ENCODE measurements at places on chromosomes 7 and 10.

DNA sequence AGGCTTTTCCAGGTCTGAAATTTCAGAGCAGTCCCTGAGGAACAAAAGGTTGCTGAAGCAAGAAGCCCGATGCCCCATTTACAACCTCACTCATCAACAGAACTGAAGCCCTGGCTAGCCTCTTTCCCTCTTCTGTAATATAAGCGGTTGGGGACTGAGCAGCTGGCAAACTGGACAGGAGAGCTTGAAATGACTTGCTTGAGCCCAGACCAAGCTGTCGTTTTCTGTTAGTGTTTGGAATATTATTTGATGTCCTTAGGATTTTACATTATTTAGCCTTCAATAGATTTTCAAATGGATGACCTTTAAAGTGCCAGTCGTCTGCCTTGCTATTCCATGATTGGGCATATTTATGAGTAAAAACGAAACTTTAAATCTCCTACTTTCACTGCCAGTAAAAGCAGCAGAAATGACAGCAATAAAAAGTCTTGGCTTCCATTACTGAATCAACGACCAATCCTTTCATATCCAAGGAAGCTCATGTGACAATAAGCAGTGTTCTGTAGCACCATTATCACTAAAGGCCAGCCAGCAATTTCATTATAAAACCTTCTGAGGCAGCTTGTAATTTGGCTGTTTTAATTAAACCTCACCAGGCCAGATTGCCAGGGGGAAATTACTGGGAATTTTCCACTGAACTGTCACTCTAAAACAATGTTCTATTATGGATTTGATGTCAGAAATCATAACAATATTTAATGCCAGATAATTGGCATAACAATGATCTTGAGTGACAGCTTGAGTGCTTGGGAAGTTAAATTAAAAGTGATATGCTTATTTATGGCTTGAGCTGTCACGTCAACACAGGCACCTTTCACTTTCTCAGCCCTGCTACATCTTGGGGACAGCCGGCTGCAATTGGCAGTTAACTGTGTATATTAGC lies 85.9 kb downstream of the LSMEM1 start:
- H3K36me3 ChIP-seq: no peaks in the 10 kb centered on the region
- no peaks in the 10 kb centered on the region for H3K27me3 ChIP-seq

DNA sequence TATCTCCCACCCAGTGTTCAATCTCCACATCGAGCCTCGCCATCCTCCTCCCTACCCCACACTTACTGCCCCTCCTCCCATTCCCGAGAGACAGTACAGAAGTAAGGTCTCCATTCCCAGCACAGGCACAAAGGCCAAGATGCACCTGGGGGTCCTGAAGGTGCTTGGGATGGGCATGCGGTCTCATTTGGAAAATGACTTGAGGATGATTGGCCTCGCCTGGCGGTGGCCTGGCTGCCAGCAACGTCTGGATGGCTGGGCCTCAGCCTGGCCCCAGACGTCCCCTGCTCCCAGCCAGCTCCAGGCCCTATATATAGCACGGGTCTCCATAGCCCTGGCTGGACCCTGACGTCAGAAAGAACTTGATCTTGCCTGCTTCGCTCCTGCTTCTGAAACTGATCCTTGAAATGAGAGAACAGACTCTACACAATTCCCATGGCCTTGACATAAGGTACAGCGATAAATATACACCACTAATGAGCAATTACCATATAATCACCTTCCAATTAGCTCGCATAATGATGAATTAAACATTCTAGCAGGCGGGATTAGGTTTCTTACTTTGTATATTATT lies 11.8 kb downstream of the EMX2 start:
- H3K4me1 ChIP-seq: peaks cover 15% of the 10 kb centered on the region
- no peak overlapping the region for H3K27ac ChIP-seq
- no peak for DNase-seq
- peaks cover 32% of the 10 kb centered on the region for H3K27me3 ChIP-seq
- no peak overlapping the region for H3K4me3 ChIP-seq

DNA sequence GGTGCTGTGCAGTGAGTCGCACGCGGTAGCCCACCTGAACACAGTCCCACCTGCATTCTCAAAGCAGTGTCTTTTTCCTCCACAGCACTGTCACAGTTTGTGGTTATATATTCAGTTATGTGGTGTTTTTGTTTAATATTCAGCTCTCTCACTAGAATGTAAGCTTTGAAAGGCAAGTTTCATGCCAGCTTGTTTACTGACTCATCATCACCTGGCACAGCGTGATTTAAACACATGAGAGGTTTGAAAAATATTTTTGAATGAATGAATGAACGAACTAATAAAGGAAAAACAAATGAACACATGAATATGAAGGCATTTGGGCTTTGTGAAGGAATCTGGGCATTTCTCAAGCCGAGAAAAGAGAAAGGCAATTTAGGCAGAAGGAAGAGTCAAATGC lies 51.9 kb upstream of the TM9SF3 start:
- H3K4me1 ChIP-seq: peaks cover 38% of the 10 kb centered on the region
- no peak overlapping the region for H3K4me3 ChIP-seq
- H3K27ac ChIP-seq: no peak overlapping the region
- no peak for DNase-seq

GRCh38 chr7:88151119-88151790 lies 68.6 kb downstream of the SRI start:
- H3K4me3 ChIP-seq: no peak overlapping the region
- no peak for DNase-seq
- H3K27me3 ChIP-seq: no peaks in the 10 kb centered on the region
